ENCODE measurements at places on chromosomes 12 and 14.
A peak's percentile ranks its signal among the peaks of the same experiment; 100 is the strongest.

- no peak for DNase-seq
Measured at GRCh38 chr12:48882972-48883304, 17.3 kb upstream of the RND1 start.

DNA sequence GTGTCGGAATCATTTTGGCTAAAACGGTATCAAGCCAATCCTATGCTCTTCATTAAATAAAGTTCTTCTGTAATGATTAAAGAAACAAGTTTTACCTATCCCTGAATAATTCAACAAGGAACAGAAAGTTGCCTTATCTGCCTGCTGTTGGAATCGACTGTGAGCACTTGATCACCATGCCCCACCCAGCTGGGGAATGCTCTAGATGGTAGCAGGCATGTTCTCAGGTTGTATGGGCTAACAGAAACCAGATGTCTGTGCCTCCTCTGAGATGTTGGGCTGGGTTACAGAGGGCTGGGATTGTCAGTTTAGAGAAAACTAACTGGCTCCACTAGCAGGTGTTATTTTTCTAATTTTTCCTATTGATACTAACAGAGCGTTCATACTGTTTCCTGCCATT, 28.9 kb downstream of the RTRAF start:
- no peak for DNase-seq

- no peak for DNase-seq
Measured at GRCh38 chr12:19390051-19390598, 49.2 kb upstream of the AEBP2 start.

DNA sequence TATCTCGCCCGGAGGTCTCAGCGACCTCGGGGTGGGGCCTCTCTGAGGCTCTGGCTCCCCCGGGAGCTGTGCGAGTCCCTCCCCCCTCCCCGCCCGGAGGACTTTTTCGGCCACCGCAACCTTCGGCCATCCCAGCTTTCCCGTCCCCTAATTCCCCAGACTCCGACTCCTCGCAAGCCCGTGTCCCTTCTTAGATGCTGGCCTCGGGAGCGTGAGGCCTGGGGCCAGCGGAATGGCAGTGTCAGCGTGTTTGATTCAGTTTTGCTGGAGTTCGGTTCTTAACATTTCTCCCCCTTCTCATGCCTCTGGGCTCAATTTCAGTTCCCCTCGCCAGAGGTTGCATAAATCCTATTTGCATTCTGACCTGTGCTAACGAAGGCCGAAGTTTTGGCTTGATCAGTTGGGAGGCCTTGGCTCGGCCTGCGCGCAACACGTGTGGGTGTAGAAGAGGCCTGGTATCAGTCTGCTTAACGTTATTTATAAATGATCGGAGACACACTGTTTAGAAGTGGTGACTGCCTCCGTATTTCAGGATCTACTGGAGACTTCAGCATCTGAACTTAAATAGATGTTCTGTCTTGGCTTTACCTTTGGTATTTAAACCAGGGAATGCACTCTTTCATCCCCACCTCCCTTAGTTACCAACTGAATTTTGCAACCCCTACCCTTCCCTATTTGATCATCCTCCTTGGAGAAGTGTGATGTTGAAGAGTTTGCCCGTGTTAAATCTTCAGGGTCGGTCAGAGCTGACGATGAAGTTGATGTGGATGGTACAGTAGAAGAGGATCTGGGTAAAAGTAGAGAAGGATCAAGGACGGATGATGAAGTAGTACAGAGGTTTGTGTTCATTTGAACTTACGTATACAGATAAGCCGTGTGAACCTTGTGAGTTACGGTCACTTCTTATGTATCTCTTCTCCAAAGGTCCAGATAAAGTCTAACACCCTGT, 851 bp downstream of the HSP90B1 start:
- DNase-seq = peak; percentile 61

- DNase-seq = peak; percentile 94
Measured at GRCh38 chr12:57088354-57089270, at the start of gene NAB2. TSS of gene NAB2 (plus strand) at chr12:57089114. CDS start at chr12:57089272, 158 bp downstream.

DNA sequence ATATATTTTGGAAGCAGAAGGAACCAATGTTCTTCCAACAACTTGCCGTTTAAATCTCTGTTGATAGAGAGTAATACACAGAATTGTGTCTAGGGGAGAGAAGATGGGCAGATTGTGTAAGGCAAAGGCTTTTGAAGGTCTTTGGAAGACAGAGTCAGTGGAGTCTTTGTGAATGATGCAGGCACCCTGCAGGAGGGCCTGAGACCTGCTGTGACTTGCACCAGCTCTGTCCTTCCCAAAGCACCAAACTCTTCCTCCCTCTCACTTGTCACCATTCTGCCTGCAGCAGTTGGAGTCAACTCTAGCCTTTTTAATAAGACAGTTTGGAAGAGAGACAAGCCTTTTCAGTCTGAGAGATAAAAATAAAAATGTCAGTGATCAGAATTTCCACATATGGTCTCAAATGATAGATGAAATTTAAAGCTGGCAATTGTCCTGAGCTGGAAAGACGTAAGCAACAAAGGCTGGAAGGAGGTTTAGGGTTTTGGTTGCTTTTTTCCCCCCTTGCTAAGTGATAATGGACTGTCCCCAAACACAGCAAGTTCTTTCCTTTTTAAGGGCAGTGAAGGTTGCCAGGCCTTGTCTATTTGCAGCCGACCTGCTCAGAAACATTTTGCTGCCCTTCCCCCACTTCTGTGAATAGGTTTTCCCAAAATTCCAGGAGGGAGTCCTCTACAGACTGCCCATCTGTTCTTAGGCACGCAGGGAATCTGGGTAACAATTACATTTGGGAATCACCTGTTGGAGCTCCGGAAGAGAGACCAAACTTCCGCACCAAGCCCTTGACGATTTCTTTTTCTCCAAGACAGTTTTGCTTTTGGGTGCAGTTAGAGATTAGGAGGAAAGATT, 103.0 kb upstream of the NTF3 start:
- DNase-seq = no peak

DNA sequence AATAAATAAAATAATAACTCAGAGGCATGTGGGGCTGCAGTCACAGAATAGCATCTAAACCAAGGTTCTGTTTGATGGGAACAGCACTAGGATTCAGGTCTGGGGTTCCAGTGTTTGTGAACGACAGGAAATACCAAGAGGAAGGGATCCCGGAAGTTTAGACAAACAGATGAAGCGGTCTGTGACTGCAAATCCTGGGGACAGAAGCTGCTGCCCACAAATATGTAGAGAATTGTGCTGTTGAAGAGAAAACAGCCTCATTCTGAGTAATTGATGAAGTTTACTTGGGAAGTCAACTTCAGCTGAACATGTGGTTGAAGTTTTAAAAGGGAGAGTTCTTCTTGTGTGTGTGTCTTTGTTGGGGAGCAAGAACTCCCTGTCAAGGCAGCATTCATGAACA, 98.4 kb upstream of the TBX5 start:
- no peak for DNase-seq

- no peak for DNase-seq
Measured at GRCh38 chr12:75751769-75752471, 240.5 kb upstream of the KRR1 start.

GRCh38 chr12:108475396-108475795, 39.7 kb upstream of the FICD start:
- DNase-seq = no peak

DNA sequence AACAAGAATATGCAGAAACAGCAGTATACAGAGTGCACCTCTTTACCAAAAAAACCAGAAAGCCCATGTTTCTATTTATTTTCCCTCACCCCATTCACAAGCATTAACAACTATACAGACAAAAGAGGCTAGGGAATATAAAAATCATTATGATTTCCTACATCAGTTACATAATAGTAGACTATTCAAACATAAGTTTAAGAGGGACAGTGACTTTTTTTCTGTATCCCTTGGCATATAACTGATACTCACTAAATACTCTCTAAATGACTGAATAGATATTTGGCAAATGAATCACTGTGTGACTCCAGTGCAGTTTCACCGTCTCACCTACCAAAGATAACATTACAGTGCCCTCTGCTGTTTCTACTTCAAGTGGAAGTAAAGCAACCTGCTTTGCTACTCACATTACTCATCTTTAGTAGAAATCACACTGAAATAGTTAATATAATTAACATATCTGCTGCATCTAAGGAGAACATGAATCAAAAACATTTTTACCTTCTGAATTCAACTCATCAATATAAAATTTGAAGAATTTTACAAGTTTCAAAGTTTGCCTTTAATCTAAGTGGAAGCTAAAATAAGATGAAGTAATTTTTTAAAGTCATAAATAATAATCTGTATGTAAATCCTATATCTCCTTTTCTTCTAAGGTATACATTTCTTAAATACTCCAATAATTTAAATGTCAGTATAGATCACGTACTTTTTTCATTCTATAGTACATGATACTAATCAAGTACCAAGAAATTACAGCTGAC, 103.8 kb downstream of the OSBPL8 start:
- DNase-seq = peak; percentile 77

DNA sequence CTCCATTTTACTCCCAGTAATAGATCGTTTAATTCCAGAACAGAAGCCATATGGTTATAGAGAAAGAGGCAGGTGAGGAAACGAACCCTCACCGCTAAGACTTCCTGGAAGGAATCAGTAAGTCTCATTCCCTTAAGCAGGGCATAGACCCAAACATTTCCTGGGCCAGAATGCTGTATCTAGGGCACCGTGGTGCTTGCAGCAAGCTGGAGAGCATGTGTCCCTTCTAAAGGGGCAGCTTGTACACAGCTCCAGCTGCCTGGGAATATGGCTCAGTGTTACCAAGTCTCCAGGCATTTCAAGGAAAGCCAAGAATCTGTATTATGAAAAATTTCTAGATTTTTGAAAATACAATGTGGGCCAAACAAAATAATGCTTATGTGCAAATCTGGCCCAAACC, 73.4 kb downstream of the PPM1H start:
- no peak for DNase-seq

DNA sequence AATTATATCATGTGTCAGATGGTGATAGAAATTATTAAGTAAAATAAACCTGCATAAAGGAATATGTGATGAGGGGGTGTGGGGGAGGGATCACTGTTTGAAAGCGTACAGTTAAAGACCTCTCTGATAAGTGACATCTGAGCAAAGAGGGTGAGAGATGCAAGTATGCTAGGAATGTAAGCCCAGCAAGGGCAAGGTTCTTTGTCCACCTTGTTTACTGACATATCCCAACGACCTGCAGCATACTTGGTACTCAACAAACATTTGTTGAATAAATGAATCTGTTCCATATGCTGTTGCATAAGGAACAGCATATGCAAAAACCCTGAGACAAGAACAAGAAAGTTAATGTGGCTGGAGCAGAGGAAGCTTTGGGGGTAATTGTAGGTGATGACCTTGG, 12.0 kb upstream of the MDM1 start:
- no peak for DNase-seq

GRCh38 chr14:35384455-35385041, 20.0 kb downstream of the NFKBIA start:
- DNase-seq = no peak

DNA sequence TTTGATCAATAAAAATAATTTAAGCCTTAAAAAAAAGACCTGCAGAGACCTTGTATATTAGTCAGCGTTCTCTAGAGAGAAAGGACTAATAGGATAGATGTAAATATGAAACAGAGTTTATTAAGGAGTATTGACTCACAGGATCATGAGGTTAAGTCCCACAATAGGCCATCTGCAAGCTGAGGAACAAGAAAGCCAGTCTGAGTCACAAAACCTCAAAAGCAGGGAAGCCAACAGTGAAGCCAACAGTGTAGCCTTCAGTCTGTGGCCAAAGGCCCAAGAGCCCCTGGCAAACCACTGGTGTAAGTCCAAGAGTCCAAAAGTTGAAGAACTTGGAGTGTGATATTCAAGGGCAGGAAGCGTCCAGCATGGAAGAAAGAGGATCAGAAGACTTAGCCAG, 66.3 kb downstream of the TBX5 start:
- no peak for DNase-seq

DNA sequence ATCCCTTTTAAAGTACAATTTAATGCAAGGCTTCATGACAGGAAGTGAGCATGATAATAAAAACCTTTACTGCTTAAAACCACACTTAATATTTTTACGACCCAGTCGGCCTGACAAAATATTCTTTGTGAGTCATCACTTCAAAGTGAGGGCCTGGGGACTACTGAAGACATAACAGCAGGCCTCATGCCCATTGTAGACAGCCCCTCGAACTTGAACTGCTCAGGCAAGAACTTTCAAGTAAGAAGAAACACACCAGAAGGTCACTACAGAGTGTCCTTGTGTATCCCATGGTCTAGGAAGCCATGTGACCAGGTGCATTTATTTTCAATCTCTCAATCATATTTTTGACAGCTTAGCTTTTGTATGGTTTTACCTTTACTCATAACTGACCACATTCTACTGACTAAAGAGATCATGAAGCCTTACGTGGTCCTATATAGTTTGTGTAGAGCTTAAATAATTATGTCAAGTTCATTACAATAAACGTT, 61.4 kb upstream of the MANSC4 start:
- no peak for DNase-seq

GRCh38 chr14:34147461-34147860, 196.6 kb upstream of the EGLN3 start:
- no peak for DNase-seq

DNA sequence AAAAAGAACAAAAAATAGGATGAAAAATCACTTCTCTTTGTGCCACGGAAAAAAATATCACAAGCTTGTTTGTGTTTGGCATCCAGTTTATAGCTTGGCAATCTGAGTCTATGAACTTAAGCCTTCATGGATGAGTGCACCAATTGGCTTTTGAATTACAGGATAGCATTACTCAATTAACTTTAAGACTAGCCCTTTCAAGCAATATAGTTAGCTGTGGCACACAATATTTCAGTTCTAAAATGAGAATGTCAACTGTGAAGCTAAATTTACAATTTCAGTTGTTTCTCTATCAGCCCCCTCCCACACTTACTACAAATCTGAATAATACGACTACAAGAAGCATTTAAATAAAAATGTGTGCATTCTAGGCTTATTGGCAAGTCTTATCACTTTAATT, 8.3 kb downstream of the RERG start:
- no peak for DNase-seq

DNA sequence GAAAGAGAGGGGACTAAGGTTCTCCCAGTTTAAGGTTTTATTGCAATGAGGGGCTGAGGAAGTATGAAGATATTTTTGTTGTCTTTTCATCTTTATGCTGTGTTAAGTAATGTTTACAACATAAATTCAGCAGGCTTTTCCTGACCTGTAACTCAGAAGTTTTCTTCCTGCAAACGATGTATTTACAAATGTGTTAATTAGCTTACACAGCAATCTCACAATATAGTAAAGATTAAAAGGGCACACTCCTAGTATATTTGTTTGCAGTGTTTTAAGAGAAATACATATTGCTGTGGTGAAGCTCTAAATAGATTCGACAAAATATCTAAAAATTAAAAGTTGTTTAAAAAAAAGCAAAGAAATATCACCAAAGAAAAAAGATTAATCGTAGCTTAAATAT, 55.7 kb downstream of the OR11H12 start:
- no peak for DNase-seq

All from NAMALWA (cell line).